ENCODE measurements at places on chromosomes 5 and 9.

- no peak for DNase-seq
Observed at GRCh38 chr5:26482810-26483375, 555.5 kb downstream of the CDH9 start.

- DNase-seq, result no peak
Observed at GRCh38 chr9:84493284-84493947, 152.9 kb upstream of the SLC28A3 start.

- no peak for DNase-seq
Observed at GRCh38 chr5:31477516-31477915, 54.4 kb downstream of the DROSHA start.

GRCh38 chr9:95644377-95644776 lies 127.6 kb upstream of the PTCH1 start:
- DNase-seq, result peak; percentile 2

DNA sequence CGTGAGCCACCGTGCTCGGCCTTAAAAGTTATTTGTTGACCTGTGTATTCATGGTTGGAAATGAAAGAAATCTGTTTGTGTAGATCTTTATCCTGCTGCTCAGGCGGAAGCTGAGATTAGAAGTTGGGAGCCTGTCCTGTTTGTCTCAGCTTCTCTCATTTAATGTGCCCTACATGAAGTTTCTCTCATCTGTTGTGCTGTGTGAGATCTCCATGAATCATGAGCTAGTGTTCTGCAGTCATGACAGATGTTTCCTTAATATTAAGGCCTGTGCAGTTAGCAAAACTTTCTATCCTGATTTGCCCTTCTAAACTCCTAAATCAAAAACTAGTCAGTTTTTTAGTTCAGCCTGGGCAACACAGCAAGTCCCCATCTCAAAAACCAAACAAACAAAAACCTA lies 59.5 kb downstream of the FAM78A start:
- no peak for DNase-seq

GRCh38 chr9:37264539-37264938 lies 144.2 kb downstream of the ZCCHC7 start:
- DNase-seq, result no peak

DNA sequence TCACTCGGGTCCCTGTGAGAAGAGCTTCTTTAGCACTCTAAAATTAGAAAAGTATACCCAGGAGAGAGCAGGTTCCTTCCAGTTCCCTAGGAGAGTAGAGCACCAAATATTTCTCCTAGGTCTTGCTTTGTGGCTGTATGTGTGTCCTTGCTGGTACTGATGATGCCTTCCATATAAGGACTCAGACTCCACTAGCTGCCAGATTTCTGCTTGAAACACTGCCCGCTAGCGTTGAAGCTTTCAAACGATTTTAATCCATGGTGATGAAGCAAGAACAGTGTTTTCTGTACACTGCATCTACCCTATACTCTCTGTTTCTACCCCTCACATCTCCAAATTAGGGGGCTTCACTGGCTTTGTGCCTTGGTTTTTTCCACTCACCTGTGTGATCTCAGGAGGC lies 2.4 kb upstream of the SMC2 start:
- peak; percentile 10 for DNase-seq

- DNase-seq, result peak; percentile 3
Observed at GRCh38 chr5:11324521-11325289, 563.7 kb upstream of the DAP start.

DNA sequence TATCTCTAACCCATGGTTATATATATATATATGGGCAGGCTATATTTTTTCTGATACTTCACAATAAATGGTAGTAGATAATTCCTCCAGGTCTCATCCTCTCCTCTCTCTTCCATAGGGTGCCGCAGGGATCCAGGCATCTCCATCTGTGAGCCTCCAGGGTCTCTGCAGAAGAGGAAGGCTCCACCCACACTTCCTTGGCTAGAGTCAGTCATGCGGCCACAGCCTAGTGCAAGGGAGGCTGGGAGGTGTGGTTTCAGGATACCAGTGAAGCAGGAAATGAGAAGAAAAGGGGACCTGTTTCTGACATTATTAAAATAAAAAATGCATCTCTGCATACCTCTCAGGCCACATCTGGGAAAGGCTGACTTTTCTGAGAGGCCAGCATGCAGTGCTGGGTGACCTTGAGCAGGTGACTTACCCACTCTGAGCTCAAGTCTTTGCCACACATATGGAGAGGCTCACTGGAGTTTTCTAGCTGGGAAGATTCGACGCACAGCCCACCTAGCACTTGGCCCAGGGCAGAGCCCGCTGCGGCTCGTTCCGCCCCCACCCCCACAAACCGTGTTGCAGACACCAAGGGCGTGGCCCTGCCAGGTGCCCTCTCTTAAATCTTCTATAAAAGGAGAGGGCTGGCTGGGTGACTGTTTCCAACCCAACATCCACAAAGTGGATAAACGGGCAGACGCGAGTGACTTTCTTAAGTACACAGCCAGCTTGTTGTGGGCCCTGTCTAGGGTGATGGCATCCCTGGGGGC lies 47.9 kb downstream of the OLFM1 start:
- no peak for DNase-seq

GRCh38 chr5:912280-913091 lies 19.8 kb downstream of the TRIP13 start:
- DNase-seq, result no peak

DNA sequence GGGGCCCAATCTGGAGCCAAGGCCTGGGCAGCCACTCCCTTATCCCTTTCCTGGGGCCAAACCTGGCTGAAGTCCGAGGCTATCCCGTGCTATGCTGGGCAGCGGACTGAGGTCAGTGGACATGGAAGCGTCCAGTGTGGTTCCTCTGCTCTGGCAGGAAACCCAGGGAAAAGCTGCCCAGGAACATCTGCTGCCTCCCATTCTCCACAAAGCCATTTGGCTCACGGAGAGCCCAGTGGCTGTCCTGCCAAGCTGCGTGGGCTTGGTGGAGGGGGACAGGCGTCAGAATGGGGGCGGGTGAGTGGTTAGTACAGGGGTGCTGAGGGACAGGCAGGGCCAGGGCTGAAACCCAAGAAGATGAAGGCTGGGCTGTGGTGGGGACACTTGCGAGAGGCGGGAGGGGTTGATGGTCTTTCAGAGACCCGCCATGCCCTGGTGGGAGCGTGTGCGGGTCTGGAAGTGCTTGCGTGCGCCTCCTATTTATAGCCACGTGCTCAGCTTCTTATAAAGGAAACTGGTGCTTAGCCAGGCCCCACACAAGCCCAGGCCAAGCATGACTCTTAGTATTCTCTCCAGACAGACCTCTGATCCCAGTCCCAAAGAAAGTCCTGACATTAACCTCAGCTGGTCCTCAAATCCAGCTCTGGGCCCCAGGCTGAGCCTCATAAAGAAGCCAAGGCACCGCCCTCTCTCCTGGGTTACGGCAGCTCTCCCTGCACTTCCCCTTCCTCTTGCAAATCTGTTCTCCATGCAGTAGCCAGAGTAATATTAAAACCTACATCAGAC lies 9.4 kb upstream of the SLC6A7 start:
- DNase-seq, result no peak

- DNase-seq, result no peak
Observed at GRCh38 chr5:55530669-55531068, 4.1 kb downstream of the PLPP1 start.

GRCh38 chr9:128084746-128085145 lies 16.7 kb downstream of the SLC25A25 start:
- no peak for DNase-seq

DNA sequence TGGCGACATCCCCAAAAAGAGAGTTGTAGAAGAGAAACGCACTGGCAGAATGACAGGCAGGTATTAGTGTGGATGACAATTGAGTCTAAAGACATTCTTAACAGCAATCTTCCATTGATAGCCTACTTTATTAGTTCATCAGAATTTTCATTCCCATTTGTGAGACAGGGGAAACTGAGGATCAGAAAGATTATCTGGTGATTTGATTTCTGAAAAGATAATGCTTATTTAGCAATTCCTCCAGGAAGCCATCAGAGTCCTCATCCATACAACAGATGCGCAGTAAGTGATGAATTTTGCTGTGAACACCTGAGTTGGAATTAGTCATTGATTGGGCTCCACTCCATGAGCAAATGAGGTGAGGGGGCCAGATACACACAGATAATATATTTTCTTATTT lies 57.3 kb upstream of the ANKRD33B start:
- no peak for DNase-seq

DNA sequence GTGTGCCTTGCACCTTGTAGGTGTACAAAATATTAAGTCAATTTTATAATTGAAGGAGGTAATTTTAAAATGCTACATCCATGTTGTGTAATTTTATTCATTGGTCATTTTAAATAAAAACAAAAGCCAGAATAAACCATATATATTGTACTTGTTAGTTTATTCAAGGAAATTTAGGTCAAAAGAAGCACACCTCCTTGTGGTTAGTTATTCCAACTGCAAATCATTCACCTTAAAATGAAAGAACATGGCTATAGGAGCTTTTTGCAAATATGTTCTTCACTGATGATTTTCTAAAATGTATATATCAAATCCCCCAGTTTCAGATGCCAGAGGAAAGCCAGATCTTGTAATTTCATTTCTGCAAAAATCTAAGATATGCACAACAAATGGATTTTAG lies 5.4 kb upstream of the MOCS2 start:
- DNase-seq, result no peak

GRCh38 chr9:129079829-129080228 lies 1.1 kb upstream of the DOLPP1 start:
- DNase-seq, result no peak

DNA sequence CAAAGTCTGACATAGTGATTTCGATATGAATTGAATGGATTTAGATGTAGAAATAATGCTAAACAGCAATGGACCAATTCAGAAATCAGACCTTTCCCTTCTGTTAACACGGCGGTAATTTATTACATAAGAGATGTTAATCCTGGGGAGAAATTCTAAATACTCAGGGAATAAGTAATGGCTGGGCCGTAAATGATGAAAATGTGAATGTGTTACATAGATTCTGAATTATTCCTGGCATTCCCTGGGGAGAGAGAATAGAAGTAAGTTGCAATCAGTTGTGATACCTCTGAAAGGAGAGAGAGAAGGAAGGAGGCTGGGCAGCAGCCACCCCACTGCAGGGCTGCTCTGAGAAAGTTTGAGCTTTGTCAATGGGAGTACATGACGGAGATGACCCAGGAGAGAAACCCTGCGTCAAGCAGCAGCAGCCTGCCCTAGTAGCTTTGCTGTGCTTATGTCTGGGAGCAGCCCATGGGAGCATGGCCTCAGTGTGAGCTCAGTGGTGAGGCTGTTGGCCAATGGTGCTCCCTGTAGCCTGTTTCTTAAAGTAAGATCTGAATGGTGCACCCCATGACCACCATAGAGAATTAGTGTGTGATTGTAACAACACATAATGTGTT lies 420.1 kb downstream of the MTRR start:
- no peak for DNase-seq

GRCh38 chr5:127785098-127785927 lies 82.1 kb downstream of the CCDC192 start:
- DNase-seq, result no peak

- no peak for DNase-seq
Observed at GRCh38 chr5:158943057-158943456, 156.7 kb downstream of the EBF1 start.

GRCh38 chr9:119284118-119284517 lies 85.1 kb downstream of the BRINP1 start:
- peak; percentile 4 for DNase-seq

DNA sequence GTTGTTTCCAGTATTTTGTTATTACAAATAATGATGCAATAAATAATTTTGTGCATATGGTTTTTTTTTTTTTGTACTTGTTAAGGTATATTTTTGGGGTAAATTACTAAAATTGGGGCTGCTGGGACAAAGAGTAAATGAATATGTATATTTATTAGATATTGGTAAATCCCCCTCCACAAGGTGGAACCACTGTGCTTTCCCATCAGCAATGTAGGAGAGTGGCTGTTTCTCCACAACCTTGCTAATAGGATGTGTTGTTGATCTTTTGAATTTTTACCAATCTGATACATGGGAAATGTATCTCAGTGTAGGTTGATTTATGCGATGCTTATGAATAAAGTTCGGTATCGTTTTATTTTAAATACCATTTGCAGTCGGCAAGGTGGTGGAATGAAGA lies 118.1 kb downstream of the TRPM3 start:
- DNase-seq, result no peak

DNA sequence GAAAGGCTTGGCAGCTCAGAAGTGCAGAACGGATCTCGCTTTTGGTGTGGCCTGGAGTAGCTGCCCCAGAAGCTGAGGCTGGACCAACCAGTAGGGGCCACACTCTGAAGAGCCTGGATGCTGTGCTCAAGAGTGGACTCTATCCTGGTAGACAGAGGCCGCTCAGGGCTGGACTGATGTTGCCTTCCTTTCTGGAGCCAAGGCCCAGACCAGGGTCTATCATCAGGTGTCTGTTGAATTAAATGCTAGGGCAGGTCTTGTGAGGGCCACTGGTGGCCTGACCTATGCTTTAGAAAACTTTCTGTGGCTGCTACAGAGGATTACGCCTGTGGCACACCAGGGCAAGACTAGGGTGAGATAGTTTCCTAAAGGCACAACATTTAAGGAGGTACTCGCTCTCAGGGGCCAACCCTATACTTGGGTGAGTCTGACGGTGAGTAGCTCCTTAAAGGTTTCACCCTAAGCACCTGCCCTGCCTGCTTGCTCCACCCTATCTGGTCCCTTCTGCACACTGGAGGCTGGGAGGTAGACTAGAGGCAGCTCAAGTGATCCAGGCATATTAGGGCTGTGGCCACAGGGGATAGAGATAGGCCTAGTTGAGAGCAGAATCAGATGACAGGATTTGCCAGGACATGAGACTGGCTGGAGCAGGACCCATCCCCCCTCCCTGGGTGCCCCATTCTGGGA lies 9.8 kb upstream of the IRF1 start:
- DNase-seq, result no peak

GRCh38 chr9:96621618-96622017 lies 2.0 kb upstream of the CDC14B start:
- no peak for DNase-seq

GRCh38 chr5:94779684-94780083 lies 161.2 kb downstream of the SLF1 start:
- no peak for DNase-seq

- DNase-seq, result no peak
Observed at GRCh38 chr5:173281910-173282309, 46.3 kb downstream of the STC2 start.

DNA sequence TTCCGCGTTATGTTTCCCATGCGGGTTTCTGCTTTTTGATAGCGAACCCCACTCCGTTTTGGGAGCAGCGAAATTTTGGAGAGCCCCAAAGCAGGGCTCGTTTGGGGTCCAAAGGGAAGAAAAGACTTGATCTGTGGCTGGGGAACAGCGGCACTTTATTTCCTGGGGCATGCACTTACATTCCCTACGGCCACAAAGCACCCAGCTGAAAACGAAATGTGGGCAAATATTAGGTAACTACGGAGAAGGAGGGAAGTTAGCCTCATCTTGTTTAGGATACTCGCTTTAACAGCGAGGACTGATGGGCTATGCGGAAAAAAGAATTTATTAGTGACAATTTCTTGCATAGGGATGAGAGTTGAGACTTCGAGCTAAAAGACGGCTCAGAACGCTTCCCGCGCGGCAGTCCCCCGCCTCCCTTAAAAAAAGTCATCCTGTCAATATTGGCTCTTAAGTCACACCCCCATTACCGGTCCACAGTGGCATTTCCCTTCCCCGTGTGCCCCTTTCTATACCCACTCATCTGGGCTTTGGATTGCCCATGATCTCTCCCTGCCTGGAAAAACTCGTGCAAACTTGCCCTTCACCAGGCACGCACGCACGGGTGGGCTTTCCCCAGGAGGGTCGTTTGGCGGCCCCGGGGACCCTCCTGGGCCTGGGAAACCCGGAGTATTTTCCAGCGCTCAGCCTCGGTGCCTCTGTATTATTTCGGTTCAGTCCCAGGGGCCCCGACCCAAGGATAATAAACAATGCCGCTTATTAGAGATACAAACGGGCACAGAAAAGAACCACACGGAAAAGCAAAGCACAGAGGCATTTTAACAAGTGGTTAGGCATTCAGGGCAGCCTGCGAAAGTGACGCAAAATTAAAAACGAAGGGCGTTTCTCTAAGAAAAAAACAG lies 35.8 kb upstream of the NFIB start:
- no peak for DNase-seq

Measured in NCI-H2227 treated with DMSO at 0.1 percent for 48 hours (cell line).